ENCODE measurements at places on chromosomes 7 and 10.

DNA sequence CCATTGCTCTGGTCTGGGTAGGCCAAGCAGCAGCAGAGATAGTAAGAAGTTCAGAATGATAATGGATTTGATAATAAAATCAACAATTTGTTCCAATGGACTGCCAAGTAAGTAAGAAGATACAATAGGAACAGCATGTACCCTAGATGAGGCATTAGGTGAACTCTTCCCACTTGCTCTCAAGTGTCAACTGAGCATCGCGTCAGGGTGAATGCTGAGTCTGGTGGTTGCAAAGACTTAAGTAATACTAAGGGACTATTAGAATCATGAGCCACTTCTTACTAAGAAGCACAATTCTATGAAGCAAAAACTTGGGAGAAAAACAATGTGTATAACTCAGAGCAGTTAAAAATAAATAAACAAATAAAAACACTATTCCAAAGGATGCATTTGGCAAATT is 54.5 kb downstream of the LRRN3 start:
- DNase-seq: no peak
- H3K4me1 ChIP-seq: no peaks in the 10 kb centered on the region
- no peaks in the 10 kb centered on the region for H3K36me3 ChIP-seq

DNA sequence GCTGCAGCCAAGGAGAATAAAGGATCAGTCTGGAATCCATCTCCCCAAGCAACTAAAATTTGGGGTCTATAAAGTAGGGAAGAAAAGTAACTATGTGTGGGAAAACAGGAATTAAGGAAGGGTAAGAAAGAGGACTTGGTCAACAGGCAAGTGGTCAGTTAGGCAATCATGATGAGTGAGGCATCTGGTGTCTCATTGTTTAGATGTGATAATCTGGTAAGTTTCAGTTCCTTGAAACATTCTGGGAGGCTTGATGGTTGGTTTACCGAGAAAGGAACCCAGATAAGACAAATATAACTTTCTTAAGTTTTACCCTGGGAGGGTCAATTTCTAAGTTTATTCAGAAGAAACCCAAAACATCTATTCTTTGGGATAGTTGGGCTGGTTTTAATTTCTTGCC is 22.3 kb downstream of the HYAL4 start:
- H3K27ac ChIP-seq: no peak overlapping the region
- no peak for DNase-seq
- no peaks in the 10 kb centered on the region for H3K36me3 ChIP-seq
- H3K27me3 ChIP-seq: no peaks in the 10 kb centered on the region
- H3K4me3 ChIP-seq: no peak overlapping the region
- H3K4me1 ChIP-seq: peaks cover 15% of the 10 kb centered on the region

DNA sequence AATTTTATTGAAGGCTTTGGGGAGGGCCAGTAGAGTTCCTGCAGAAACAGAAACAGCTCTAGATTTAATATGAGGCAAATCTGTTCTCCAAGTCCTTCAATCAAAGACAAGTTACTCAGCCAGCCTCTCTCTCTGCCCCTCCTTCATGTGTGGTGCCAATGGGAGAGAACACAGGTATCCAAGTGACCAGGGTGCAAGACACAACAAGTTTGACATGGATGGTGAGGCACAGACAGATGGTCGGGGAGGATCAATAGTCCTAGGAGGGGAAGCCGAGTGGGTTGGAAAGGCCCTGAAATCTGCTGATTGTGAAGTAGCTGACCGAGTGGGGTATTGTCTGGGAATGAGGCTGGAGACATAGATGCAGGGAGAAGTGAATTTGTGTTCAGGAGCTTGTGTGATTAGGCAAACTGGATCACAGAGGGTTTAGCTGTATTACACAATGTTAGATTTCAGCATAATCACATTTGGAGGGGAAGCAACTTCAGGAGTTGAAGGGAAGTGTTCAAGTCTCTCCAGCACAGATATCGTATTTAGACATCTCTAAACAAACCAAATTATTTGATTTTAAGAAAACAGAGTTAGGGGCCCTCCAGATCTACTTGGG is 1.5 kb downstream of the GIMAP1 start:
- H3K27me3 ChIP-seq: peaks cover 17% of the 10 kb centered on the region
- DNase-seq: no peak
- H3K36me3 ChIP-seq: no peaks in the 10 kb centered on the region
- no peaks in the 10 kb centered on the region for H3K4me1 ChIP-seq
- no peak overlapping the region for H3K27ac ChIP-seq
- no peak overlapping the region for H3K4me3 ChIP-seq

DNA sequence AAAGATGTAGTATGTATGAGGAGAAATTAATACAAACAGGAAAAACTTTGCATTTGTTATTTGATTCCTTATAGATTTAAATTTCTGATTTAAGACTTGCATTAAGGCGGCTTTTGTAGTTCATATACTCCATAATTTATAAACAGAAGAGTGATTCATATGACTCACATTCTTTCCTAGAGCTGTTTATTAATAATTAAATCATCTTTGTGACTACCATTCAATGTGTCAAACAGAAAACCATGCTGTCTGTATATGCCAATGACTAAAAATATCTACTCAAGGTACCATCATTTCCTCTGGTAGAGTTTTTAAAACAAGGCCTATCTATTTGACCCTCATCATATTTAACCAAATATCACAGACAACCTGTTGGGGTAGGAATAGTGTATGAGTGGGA is 501.7 kb downstream of the PARD3 start:
- H3K27ac ChIP-seq: no peak overlapping the region
- no peak overlapping the region for H3K4me3 ChIP-seq
- H3K27me3 ChIP-seq: no peaks in the 10 kb centered on the region

DNA sequence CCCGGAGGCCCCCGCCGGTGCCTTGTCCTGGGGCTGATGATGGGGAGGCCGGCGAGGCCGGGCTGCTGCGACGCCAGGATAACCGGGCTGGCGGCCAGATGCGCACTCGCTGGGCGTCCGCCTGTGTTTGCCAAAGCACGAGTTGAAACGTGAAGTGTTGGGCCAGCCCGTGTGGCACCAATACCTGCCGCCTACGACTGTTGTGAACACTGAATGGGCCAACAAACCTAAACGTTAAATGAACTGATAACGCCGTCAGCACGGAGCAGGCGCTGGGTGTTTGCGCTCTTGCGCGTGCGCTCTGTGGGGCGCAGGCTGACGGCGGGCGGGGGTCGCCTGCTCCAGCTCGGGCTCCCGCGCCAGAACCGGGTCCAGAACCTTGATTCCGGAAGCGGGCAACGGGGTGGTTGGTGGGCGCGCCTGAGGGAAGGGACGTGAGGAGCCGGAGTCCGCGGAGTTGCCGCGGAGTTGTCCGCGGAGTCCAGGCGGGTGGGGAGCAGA is 658 bp downstream of the CYP2E1 start:
- peaks cover 4% of the 10 kb centered on the region for H3K36me3 ChIP-seq
- peak overlapping the region; percentile 57 for H3K4me3 ChIP-seq
- peak; percentile 14 for DNase-seq

GRCh38 chr7:46663025-46663424 is 742.0 kb upstream of the IGFBP3 start:
- no peaks in the 10 kb centered on the region for H3K36me3 ChIP-seq
- DNase-seq: no peak
- H3K4me3 ChIP-seq: no peak overlapping the region
- no peaks in the 10 kb centered on the region for H3K4me1 ChIP-seq
- H3K27me3 ChIP-seq: no peaks in the 10 kb centered on the region

GRCh38 chr10:79904671-79905321 is 44.1 kb downstream of the SFTPD start:
- peak overlapping the region; percentile 89 for H3K4me3 ChIP-seq
- peak; percentile 85 for DNase-seq
- H3K27me3 ChIP-seq: peaks cover 36% of the 10 kb centered on the region
- H3K36me3 ChIP-seq: no peaks in the 10 kb centered on the region
- no peaks in the 10 kb centered on the region for H3K4me1 ChIP-seq

DNA sequence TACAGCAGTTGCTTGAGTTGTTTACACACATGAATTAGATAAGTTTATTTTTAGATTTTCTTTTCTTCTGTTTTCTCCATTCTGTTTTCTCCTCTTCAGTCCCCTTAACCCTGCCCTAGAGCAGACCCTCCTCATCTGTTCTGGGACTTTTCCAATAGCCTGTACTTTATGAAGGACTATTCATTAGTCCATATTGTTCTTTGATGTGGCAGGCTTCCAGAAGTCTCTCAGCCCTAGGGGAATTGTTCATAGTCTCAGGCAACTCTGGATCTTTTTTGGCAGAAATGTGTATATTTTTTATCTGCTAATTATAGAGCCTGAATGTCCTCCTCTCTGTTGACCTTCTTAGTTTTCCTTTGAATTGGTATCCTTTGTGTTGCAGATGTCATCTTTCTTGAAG is 25.4 kb downstream of the KAT6B start:
- H3K27ac ChIP-seq: no peak overlapping the region
- H3K4me1 ChIP-seq: peaks cover 21% of the 10 kb centered on the region
- H3K36me3 ChIP-seq: no peaks in the 10 kb centered on the region
- no peaks in the 10 kb centered on the region for H3K27me3 ChIP-seq

- no peaks in the 10 kb centered on the region for H3K36me3 ChIP-seq
- peaks cover 4% of the 10 kb centered on the region for H3K27me3 ChIP-seq
- DNase-seq: no peak
- H3K27ac ChIP-seq: no peak overlapping the region
- H3K4me1 ChIP-seq: peaks cover 4% of the 10 kb centered on the region
- no peak overlapping the region for H3K4me3 ChIP-seq
Measured at GRCh38 chr7:44079331-44080021, 2.9 kb downstream of the POLM start.

- H3K4me1 ChIP-seq: no peaks in the 10 kb centered on the region
- H3K27me3 ChIP-seq: no peaks in the 10 kb centered on the region
- no peak overlapping the region for H3K27ac ChIP-seq
- H3K4me3 ChIP-seq: no peak overlapping the region
Measured at GRCh38 chr7:81743665-81744064, 26.2 kb downstream of the HGF start.

All from GM23338 (cell line).